ENCODE measurements at places on chromosomes 7 and 10.
A peak's percentile ranks its signal among the peaks of the same experiment; 100 is the strongest.

DNA sequence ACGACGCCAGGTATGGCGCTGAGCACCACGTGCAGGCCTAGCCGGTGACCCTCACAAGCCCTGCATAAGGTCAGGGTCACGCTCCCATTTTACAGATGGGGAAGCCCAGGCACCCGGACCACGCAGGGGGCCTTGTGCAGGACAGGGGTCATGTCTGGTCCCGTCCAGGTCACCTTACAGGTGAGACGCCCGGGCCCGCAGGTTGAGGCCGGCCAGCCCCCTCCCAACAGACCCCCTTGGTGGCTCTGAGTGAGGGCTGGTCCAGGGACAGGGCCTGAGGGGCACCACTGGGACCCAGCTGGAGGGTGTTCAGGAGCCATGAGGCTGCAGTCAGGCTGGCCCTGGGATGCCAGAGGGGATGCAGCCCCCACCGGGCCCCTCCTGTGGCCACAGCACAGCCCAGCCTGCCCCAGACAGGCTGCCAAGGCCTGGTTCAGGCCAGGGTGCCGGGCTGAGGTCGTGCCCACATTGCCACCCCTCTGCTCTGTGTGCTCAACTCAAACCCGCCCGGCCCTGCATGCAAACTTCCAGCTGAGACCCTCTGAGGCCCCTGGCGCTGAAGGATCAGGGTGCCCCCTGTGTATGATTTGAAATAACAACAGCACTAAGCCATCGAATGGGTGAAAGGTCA is 69.0 kb downstream of the PWWP2B start:
- no peak for DNase-seq

DNA sequence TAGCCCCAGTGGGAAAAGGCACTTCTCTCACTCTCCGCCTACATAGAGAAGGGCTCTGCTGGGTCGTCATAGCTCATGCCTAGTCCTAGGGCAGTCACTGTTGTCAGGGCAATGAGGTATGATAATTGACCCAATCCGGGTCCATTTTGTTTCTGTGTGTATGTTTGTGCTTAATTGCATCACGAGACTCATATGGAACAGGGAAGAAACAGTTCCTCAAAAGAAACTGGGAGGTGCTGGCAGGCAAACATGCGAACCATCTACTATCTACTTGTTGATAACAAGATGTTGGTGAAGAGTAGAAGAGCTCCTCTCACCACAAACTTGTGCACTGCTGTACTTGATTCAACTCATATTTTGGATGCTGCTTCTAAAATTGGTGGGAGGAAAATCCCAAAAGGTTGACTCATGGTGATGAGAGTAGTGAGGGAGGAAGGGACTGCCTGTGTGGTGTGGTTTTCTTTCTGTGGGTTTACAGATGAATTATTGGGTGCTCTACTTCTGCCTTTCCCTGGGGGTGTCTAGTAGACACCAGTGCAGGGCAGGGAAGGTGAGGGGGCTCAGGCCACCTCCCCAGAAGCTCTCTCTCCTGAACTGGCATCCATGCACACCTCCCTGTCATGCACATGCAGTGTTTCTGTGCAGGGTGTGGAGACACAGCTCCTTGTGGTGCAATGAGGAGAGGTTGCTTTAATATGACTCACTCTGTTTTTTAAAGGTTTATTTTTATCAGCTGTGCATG is 29.4 kb downstream of the LSMEM1 start:
- peak; percentile 17 for DNase-seq

DNA sequence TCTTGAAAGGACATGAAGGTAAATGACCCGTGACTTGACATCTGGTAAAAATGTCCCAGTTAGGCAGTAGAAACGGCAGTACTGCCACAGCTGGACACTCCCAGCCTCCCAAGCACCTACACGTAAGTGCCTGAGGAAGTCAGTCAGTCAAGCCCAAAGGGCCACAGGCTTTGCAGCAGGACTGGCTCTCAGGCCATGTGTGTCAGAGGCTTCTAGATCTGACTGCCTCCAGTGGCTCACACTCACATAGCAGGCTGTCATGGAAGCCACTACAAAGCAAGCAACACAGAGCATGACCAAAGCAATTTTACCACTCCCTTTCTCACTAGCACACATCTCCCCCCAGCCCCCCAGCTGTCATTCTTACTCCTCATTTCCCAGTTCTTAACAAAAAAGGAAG is 17.8 kb upstream of the CCNJ start:
- no peak for DNase-seq

DNA sequence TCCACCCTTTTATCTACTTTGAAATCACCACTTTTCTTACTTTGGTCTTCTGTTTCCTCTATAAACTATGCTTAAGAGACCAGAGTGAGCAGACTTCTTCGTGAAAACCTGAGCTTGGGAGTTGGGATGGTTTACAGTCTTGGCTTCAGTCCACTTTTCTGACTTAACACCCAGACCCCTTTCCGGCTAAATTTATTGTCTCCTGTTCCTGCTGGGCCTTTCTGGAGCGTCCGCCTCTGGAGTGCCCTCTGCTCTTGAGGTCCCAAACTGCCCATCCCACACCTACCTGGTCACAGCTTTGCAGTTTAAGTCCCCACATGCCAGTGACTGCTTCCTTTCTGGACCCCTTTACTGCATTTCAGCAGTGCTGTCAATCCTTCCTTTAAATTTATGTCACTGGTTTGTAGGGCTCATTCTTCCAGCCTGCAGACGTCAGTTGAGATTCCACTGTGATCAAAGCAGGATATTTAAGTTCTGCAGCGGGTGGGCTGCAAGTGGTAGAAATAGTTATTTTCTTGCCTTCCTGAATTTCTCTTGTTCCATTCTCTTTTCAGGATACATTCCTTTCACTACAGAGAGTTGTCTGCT is 80.3 kb downstream of the KAT6B start:
- no peak for DNase-seq

- no peak for DNase-seq
Observed at GRCh38 chr7:154776350-154776749, 226.6 kb downstream of the PAXIP1 start.

GRCh38 chr7:113414401-113415035 is 296.2 kb upstream of the SMIM30 start:
- no peak for DNase-seq

- no peak for DNase-seq
Observed at GRCh38 chr7:33601884-33602283, 303.5 kb upstream of the BMPER start.

GRCh38 chr10:126216632-126216961 is 171.7 kb downstream of the ADAM12 start:
- DNase-seq = no peak

DNA sequence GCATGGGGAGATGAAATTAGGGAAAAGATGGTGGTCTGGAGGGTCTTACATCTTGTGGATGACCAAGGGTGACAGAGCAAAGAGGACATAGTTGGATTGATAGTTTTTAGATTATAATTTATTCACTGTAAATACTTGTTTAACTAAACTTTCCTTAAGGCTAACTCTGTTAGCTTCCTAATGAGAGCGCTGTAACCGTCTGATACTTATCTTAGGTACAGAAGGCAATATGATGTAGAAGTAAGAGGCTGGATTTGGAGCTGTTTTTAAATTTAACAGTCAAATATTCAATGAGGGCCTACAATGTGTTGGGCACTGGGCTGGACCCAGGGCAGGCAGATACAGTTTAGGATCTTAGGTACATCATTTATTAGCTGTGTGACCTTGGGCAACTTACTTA is 36.0 kb downstream of the PRKAR2B start:
- no peak for DNase-seq

- DNase-seq = no peak
Observed at GRCh38 chr10:9060314-9060713, 1005.8 kb downstream of the GATA3 start.

DNA sequence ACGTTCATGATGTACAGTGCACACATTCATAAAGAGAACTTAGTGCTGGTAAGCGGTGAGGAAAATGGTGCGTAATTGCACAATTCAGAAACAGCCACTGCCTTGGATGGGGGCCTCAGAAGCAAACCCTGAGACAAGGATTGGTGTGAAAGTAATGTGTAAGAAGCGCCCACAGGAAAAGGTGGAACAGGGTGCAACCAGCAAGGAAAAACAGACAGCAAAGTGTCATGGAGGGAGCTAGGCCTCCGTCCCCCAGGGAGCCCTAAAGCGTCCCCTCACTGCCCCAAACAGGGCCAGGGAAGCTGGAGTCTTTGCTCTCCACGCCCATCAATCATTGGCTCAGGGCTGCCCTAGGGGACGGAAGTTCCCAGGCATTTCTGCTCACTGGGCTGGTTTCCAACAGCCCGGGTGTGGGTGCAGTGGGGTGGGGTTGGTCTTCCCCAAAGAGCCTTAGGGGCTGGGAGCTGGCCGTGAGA is 9.6 kb upstream of the C10orf105 start:
- DNase-seq = peak; percentile 22

- no peak for DNase-seq
Observed at GRCh38 chr7:6482307-6482706, 34.6 kb upstream of the DAGLB start.

- no peak for DNase-seq
Observed at GRCh38 chr10:107986571-107986970, 822.1 kb upstream of the SORCS1 start.

GRCh38 chr10:49185213-49185612 is 3.0 kb downstream of the TMEM273 start:
- no peak for DNase-seq

DNA sequence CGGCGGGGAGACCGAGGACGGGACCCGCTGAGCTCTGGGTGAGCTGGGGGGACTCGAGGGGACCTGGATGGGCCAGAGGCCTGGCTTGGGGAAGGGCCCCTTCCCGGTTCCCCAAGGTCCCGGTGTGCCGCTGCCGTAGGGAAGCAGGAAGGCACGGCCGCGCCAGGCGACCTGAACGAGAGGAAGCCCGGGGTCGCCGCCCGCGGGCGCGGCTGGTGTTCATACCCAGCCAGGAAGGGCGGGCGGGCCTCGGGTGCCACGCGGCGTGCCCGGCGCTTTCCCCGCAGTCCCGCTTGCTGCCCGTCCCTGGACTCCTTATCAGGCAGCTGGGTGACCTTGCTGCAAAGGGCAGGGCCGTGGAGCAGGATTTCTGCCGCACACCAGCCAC is 38.0 kb downstream of the ZNF777 start:
- no peak for DNase-seq

GRCh38 chr7:2359610-2360009 is 5.0 kb downstream of the EIF3B start:
- no peak for DNase-seq

- no peak for DNase-seq
Observed at GRCh38 chr7:35817181-35817580, 16.3 kb downstream of the SEPTIN7 start.
